Spleen (tissue), 13 donors: ENCODE measurements at places on chromosomes 1 and 21. TPM values are rescaled to one million over a fixed set of nuclear protein-coding genes. Genes with fewer than 3 reads are reported as not detected.

The TSACC gene
- polyA plus RNA-seq = 0.41 TPM

The TFF3 gene
- polyA plus RNA-seq = 77.8 TPM

- DNase-seq = no peak
Measured at GRCh38 chr1:89499320-89499719, 25.3 kb upstream of the LRRC8B start.

DNA sequence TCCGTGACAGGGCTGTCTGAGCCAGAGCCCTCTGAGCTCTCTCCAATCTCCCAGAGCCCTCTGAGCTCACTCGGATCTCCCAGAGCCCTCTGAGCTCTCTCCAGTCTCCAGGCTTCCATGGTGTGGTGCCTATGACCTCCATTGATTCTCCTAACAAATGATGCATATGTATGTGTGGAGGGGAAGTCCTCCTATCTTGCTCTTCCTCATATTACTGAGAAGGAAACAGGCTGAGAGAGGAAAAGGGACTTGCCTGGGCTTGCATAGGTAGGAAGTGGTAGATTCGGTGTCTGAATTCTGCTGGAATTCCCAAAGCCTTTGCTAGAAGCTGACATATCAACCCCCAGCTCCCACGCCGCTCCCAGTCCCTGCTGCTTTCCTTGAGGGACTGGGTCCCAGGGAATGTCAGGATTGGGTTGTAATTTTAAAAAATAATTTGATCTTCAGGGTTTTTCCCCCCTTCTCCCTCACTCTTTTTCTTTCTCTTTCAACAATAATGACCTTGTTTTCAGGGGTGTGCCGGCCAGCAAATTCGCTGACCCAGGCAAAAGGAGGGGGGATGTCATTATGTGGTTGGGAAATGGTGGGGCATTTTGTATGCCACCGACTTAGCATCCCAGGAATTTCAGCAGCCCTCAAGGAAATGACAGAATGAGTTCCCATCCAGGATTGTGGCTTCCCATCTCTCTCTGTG is 42.3 kb upstream of the RUNX3 start:
- DNase-seq = no peak

The CAMTA1 gene
- 106 TPM for polyA plus RNA-seq

- no peak for DNase-seq
Measured at GRCh38 chr1:229769006-229769405, 143.0 kb downstream of the URB2 start.

- no peak for DNase-seq
Measured at GRCh38 chr1:232170909-232171308, 459.0 kb downstream of the SIPA1L2 start.

The ANKRD35 gene
- 0.65 TPM for polyA plus RNA-seq

DNA sequence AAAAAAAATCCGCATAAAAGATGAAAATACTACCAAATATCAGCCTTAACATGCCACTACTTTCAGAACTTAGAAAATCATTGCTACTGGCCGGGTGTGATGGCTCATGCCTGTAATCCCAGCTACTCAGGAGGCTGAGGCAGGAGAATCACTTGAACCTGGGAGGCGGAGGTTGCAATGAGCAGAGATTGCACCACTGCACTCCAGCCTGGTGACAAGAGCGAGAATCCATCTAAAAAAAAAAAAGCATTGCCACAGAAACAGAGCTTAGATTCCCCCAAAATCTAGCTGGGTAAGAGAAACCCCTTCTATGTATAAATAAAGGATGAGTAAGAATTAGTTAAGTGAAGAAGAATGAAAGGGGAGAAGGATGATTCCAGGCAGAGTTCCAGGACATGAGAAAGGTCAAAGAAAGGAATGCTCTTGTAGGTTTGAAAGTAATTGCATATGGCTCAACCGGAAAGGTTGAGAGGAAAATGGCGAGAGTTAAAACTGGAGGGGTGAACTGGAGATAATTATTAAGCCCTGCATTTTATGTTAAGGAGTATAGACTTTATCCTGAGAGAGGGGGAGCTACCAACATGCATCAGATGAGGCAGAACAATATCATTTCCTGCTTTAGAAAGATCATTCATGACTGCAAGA is 19.7 kb upstream of the NRDC start:
- no peak for DNase-seq
